ENCODE measurements at places on chromosomes 2 and 18.

DNA sequence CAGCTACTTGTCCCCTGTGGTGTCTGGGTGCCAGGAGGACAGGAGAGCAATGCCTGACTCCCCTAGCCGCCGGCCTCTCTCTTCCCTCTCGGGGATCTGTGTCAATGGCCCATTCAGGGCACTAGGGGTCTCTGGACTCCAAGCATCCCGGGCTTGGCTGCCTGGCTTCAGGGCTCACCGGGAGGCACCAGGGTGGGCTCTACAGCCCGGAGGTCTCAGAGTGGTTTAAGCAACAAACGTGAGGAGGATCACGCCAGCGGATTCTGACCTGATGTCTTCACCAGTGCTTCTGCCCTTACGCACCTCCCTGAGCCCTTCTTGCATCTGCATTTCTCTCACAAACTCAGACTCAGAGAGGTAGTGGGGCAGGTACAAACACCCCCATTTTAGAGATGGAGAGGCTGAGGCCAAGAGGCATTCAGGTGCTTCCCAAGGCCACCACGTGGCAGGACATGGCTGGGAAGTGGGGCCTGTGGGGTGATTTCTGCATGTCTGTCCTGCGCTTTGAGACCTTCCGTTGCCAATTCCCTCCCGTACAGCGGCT lies 243.0 kb downstream of the CELF4 start:
- DNase-seq = peak; percentile 16

DNA sequence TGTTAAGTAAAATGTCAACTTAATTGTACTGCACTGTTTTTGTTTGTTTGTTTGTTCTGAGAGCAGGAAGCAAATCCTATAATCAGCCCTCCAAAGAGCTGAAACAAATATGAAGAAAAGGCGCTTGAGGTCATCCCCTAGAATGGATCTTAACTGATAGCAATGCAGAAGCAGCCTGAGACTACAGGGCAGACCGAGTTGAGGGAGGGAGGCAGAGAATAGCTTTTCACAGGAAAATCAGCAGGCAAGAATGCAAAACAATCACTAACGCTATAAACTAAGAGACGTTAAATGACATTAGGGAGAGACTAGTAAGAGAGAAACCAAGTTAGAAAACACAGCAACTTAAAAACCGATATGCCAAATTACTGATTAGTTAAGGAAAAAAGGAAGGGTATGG lies 37.2 kb downstream of the GALNT1 start:
- no peak for DNase-seq

GRCh38 chr2:98927027-98927426 lies 9.0 kb downstream of the CRACDL start:
- DNase-seq = no peak

- no peak for DNase-seq
Observed at GRCh38 chr2:45207101-45207500, 197.8 kb upstream of the SIX2 start.

GRCh38 chr2:224973112-224974016 lies 68.9 kb downstream of the DOCK10 start:
- DNase-seq = peak; percentile 59
